Erythroblast (primary cell): ENCODE measurements at places on chromosomes 5 and 9.

GRCh38 chr5:15446552-15446951, 53.4 kb upstream of the FBXL7 start:
- no peak for DNase-seq

DNA sequence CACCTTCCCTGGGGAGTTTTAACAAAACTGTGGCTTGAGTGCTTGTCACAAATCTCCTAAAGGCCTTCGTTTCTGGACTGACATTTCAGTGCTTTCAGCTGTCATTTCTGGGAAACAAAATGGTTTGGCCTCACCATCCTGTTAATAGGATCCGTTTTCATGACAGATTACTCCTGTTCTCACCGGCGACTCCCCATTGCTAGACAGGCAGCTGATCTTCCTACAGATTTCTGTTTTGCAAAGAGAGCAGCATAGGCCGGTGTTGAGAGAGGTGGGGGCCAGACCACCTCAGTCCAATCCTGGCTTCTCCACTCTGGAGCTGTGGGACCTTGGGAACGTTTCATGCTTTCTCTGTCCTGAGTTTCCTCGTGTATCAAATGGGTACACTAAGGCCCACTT, 75.5 kb upstream of the OTULINL start:
- no peak for DNase-seq

DNA sequence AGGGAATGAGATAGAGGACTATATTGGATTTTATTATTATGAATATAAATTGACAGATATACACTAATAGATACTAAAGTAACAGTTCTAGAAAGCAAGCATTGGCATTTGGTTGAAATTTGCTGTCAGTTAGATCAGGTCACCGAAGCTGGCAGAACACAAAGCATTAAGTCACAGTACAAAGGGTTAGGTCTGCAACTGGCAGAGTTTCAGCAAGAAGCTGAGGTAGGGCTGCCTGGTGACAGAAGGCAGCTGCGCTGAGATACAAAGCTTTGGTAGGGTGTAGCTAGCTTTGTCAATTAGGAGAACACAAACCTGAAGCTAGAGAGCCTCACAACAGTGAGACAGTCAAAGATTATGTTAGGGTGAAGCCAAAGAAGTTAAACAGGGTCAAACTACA, 6.3 kb upstream of the CSNK1G3 start:
- no peak for DNase-seq

DNA sequence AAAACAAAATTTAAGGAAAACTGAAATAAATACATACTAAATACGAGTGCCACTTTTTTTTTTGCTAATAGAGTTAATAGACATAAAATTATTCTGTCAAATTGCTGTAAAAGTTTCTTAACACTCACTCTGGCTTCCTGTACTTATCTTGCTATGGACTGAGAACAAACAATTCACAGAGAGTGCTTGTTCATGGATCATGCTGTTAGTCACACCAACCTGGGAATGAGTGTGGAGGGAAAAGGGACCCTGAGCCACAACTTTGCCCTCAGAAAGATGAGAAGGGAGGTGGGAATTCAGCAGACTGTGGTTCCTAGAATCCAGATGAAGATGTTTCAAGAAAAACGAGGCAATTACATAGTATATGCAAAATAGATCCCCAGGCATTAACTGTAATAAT, 246.9 kb downstream of the FBXL7 start:
- DNase-seq = no peak

GRCh38 chr5:136028782-136029742, at the start of gene TGFBI:
TSS of gene TGFBI (plus strand) at chr5:136028988. CDS start at chr5:136029056, 68 bp downstream.
- DNase-seq = peak; percentile 4

DNA sequence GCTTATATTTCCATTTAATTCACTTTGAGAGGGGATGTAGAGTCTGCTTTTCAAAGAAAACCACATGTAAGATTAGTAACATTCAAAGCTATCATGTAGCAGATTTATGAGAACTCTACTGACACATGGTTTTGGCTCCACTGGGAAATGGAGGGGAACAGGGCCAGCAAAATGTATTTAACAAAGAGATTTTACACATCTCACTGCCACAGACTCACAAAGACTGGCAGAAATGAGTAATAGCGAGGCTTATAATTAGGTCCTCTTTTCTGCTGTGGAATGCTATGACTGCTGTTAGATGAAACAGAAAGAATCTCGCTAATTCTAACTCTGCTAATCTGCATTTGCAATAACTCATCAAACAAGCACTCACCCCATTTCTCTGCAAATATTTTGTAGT, 4.5 kb downstream of the DAP start:
- DNase-seq = no peak

GRCh38 chr5:135367076-135367475, 32.0 kb downstream of the MACROH2A1 start:
- no peak for DNase-seq
